ENCODE measurements at places on chromosomes 5 and 9. TPM values are rescaled to one million over a fixed set of nuclear protein-coding genes. Genes with fewer than 3 reads are reported as not detected.

The GRIA1 gene
- 0.01 TPM for polyA plus RNA-seq

The TESK1 gene
- polyA plus RNA-seq: 15.3 TPM

The FCN2 gene
- polyA plus RNA-seq: 0.16 TPM

The TIMD4 gene
- polyA plus RNA-seq: 0.04 TPM

The C5orf58 gene
- not detected for polyA plus RNA-seq

The DAB2IP gene
- 26.4 TPM for polyA plus RNA-seq
